NCI-H345 (cell line): ENCODE measurements at places on chromosomes 4 and X.

DNA sequence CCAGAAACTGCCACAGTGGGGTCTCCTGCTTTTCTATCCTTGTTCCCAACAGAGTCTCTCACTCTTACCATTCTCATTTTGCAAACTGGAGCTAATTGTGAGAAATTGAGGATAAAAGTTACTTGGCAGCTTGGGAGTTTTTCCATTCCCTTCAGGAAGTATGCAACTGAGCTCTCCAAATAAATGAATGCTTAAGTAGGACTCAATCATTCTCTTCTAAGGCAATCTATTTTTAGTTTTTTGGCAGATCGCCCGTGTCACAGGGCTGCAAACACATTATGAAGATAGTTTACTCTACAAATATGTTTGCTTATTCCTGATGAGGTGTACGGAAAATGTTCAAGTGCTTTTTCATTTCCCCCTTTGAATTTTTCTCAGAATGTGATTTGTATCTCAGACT is 5.3 kb downstream of the ASB11 start:
- DNase-seq = peak; percentile 84

GRCh38 chrX:97234471-97235081 is 350.9 kb downstream of the RPA4 start:
- no peak for DNase-seq

DNA sequence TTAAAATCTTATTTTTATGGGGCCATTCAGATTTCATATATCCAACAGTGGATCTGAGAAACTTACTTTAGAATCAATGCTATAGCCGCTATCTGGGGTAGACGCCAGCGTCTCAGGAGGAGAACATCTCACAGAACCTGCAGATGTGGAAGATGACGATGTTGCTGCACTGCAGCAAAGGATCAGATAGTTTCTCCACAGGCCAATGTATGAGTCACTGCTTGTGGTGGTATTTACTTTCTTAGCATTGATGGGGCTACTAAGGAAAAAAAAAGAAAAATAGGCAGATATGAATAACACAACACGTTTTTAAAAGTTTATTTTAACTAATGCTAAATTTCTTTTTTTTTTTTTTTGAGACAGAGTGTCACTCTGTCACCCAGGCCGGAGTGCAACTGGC is 85.9 kb downstream of the ZAR1 start:
- DNase-seq = no peak

DNA sequence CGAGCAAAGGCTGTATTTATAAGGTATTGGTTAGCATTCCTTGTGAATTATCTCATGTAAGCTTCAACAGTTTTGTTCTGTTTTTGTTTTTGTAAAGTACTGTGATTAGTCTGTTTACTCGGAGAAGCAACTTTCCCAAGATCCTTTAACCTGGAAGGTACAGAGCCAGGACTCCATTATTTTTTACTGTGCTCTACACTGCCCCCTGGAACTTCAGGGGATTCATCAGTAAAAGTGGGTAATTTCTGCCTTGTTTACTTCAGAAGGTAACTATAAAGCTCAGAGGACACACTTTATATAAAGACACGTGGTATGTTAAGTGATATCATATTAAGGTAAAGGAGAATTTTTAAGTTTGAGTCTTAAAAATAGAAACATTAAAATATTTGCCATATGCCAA is 124.9 kb downstream of the IQCM start:
- no peak for DNase-seq

DNA sequence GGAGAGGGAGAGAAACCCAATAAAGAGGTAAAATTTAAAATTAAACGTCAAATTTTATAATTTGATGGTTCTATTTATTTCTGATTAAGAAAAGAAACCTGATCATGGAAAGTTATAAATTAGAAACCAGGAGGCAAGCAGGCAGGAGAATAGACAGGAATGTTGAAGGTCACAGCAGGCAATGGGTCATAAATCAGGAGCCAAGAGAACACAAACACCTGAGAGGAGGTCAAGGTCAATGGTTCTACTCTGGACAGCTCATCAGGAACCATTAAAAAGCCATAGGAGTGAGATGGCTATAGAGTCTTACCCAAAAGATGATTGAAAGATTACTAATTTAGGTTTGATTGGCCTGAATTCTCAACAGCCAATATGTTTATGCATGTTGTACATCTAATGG is 126.9 kb upstream of the HCCS start:
- DNase-seq = no peak

- peak; percentile 72 for DNase-seq
Measured at GRCh38 chr4:38667085-38667893, 3.3 kb downstream of the KLF3 start.

- DNase-seq = peak; percentile 91
Measured at GRCh38 chr4:54484383-54484782, 173.4 kb upstream of the KIT start.

- DNase-seq = no peak
Measured at GRCh38 chrX:1385253-1386223, 6.4 kb downstream of the SLC25A6 start.

DNA sequence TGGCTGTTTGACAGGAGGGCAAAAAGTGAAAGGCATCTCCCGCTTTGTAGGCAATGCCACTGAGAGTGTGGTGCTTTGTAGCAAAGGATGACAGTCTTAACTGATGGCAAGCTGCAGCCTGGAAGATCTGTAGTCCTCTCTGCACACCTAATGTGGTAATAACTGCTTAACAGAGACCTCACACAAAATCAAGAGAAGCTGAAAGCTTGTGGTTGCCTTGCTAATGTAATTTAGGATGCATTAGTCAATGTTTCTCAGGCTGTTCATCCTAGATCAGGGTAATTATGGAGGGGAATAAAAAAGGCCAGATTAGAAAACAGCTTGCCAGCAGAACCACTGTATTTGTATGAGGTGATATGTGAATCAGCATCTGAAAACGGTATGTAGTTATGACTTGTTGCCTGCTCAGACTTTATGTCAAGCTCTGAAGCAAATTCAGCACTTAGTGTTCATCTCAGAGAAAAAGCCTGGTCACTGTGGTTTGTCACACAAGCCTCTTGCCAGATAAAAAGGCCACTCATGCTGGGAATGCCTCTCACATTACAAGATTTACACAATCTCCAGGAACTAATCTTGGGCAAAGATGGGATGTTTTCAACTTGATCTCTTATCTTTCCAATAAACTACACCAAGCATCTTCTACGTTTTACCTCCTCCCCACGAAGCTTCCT is 130.8 kb downstream of the ENOX2 start:
- peak; percentile 54 for DNase-seq

DNA sequence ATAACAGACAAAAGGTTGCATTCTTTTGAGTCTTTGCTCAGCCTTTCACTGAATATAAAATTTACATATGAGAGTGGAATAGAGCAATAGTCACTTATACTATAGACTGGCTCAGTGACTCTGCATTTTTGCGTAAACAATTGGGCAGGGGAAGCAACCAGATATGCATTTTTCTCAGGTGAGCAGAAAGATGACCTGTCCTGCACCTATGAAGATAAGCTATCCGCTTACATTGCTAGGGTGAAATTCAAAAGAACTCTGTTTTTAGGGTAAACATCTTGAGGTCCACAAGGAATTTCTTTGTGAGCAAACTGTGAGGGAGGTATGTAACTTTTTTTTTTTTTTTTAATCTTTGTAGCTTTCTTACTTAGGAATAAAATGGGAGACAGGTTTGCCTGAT is 602.4 kb upstream of the PRKX start:
- DNase-seq = peak; percentile 1

DNA sequence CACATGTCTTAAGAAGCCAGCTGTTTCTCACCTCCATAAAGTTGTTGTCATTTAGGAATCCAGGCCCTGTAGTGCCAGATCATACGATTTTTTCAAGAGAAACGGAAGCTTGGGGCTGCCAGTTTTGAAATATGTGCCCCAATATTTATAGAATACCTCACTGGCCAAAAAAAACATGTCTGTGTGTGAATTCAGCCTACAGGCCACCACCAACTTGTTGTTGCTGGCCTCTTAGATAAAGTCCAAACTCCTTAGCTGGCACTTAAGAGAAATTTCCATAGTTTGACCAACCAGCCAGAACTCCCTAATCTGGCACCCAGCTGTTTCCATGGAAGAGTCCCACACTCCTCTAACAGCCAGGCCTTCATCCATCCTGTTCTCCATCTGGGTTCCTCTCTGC is 74.1 kb downstream of the WDR19 start:
- no peak for DNase-seq

- DNase-seq = no peak
Measured at GRCh38 chrX:13373027-13373426, 53.2 kb upstream of the ATXN3L start.

GRCh38 chrX:149962859-149963757 is 24.8 kb upstream of the EOLA2 start:
- DNase-seq = peak; percentile 37

- DNase-seq = no peak
Measured at GRCh38 chr4:116952530-116953136, 132.7 kb downstream of the TRAM1L1 start.

DNA sequence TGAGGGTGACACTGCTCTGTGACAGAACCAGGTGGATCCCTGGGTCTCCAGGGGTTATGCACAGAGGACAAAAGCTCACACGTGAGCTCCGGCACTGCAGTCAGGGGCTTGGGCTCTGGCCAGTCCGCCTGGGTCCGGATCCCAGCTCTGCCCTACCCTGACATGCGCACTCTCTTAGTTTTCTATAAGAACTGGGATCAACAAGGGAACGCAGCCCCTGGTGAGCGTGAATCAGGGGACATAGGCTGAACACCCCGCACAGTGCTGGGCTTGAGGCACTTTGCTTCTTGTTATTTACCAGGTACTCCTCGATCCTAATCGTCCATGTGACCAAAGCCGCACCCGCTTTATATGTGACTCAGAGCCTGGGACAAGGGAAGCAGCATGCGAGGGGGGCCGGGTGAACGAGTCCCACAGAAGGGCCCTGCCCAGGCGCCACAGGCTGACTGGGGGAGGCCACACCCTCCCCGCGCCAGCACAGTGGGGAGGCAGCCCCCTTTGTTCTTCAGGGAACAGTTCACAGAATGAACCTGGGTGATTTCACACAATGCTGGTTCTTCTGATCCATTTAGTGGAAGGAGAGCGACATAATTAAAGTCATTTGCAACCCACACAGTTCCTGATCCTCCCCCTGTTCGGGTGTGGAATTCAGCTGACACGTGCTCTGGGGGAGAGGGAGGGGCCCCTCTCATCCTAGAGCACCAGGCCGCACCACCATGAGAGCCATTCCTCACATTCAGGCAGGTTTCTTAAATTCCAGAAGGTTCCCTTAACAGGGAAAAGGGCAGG is 55.5 kb downstream of the WFS1 start:
- no peak for DNase-seq

GRCh38 chr4:178602833-178603232 is 1160.6 kb upstream of the AGA start:
- DNase-seq = no peak

GRCh38 chr4:184331268-184331995 is 113.8 kb upstream of the ENPP6 start:
- peak; percentile 90 for DNase-seq

DNA sequence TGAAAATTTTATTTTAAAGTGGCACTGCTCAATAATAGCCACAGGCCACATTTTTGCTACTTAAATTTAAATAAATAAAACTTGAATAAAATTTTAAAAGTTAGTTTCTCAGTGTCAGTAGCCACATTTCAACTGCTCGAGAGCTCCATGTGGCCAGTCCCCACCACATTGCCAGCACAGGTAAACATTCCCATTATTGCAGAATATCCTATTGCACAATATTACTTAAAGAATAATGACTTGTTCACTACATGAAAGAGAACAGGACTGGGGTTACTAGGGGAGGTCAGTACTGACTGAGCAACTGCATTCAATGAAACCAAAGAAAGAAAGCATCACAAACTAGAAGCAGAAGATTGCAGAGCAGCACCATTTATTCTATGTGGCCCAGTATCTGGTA is 2201.6 kb upstream of the TENM3 start:
- DNase-seq = no peak

DNA sequence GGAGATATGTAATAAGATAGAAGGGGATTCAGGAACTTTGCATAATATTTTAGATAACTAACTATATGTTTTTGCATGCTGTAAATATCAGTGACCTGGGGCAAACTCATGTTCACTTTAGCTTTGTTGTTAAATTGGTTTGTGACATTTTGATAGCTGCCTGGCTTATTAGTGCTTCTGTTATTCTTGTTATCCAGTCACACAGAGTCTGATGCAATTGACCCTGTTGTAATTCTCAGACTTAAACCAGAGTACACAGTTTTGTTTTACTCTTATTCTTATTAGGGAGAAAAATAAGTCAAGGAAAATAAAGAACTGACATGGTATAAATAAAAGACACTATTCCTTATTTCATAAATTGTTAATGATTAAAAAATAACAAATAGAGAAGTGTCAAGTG is 516.7 kb upstream of the SLIT2 start:
- no peak for DNase-seq

- DNase-seq = no peak
Measured at GRCh38 chr4:102027961-102028360, 237.4 kb downstream of the BANK1 start.

DNA sequence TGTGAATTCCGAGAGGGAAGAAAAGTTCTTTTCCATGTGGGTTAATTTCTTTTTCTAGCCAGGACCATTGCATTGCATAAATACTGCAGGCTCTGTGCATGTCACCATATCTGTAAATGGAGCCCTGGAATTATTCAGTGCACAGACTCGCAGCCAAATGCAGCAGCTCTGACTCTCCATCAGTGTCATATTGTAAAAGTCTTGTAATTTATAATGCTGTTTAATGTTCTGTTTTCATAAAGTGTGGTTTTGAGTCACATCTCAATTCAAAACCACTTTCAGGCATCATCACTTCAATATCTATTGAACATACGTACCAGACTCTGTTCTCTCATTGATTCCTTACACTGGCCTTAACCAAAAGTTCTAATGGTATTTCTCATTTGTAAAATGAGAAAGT is 193.9 kb upstream of the RPL34 start:
- no peak for DNase-seq

DNA sequence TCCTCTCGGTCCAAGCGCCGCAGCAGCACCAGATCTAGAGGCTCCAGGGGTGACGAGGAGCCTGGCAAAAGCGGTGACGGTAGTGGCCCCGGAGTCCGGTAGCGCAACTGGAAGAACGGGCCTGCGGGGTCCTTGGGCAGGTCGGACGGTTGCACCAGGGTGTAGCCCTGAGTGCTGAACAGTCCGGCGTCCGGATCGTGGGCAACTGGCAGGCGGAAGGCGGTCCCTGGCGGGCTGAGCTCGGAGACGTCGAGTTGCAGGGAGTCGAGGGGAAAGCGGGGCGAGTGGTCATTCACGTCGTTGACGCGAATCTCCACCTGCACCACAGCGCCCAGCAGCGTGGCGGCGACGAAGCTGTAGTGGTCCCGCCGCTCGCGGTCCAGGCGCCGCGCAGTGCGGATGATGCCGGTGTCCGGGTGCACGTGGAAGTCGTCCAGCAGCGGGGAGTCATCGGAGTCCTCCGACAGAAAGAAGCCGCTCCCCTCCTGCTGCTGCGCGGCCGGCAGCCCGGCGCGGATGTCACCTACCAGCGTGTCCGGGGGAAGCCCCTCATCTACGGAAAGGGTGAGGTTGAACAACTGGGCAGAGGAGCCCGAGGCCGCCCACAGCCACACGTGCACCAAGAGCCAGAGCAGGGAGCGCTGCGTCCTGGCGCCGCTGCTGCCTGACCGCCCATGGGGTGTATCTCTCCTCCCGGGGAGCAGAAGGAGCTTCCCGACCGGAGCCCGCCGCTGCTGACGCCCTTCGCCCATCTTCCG is 837 bp downstream of the DCHS2 start:
- DNase-seq = no peak
